H9 (cell line): ENCODE measurements at places on chromosomes 4 and X.
A peak's percentile ranks its signal among the peaks of the same experiment; 100 is the strongest.

- no peaks in the 10 kb centered on the region for H3K27me3 ChIP-seq
- H3K4me3 ChIP-seq, result no peak overlapping the region
- H3K27ac ChIP-seq, result no peak overlapping the region
- H3K36me3 ChIP-seq, result no peaks in the 10 kb centered on the region
These were observed 69.4 kb upstream of the AGA start for GRCh38 chr4:177511611-177512010.

GRCh38 chrX:34839451-34839850 lies 103.1 kb upstream of the FAM47B start:
- H3K27ac ChIP-seq, result no peak overlapping the region
- H3K4me3 ChIP-seq, result no peak overlapping the region
- DNase-seq, result no peak
- H3K4me1 ChIP-seq, result no peaks in the 10 kb centered on the region
- H3K36me3 ChIP-seq, result peaks cover 6% of the 10 kb centered on the region

GRCh38 chrX:127112726-127113125 lies 293.2 kb downstream of the PRR32 start:
- H3K4me3 ChIP-seq, result no peak overlapping the region
- H3K27me3 ChIP-seq, result no peaks in the 10 kb centered on the region
- no peaks in the 10 kb centered on the region for H3K4me1 ChIP-seq
- DNase-seq, result no peak
- peaks cover 11% of the 10 kb centered on the region for H3K36me3 ChIP-seq

DNA sequence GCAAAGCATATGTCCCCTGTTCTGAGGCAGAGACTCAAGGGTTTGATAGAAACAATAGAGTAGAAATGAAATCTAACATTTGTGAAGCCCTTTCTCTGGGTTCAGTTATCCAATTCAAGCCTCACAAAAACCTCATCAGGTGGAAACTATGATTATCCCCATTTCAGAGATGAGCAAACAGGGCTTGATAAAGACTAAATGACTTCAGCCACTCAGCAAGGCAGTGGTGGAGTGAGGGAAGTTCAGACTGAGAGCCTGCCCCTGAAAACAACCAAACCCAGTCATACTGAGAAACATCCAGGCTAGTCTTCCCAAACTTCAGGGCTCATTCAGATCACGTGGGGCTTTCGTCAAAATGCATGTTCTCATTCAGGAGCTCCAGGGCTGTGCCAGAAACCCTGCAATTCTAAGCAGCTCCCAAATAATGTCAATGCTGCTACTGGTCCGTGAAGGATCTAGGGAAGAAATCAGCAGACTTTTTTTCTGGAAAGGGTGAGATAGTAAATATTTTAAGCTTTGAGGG lies 109.6 kb upstream of the KIT start:
- H3K4me1 ChIP-seq, result peaks cover 6% of the 10 kb centered on the region; the same call in 1 of the 2 replicates
- no peaks in the 10 kb centered on the region for H3K36me3 ChIP-seq
- no peak overlapping the region; the same call in 2 of the 3 replicates for H3K4me3 ChIP-seq
- H3K27ac ChIP-seq, result no peak overlapping the region

GRCh38 chr4:126405369-126405982 lies 1090.7 kb downstream of the FAT4 start:
- DNase-seq, result peak; percentile 32
- H3K4me3 ChIP-seq, result no peak overlapping the region
- H3K36me3 ChIP-seq, result no peaks in the 10 kb centered on the region
- no peaks in the 10 kb centered on the region for H3K4me1 ChIP-seq
- no peaks in the 10 kb centered on the region for H3K27me3 ChIP-seq

- no peak overlapping the region for H3K4me3 ChIP-seq
- no peaks in the 10 kb centered on the region for H3K27me3 ChIP-seq
- no peaks in the 10 kb centered on the region for H3K4me1 ChIP-seq
- no peaks in the 10 kb centered on the region for H3K36me3 ChIP-seq
- peak; percentile 43 for DNase-seq
These were observed 135.0 kb upstream of the TENT5D start for GRCh38 chrX:80285131-80285773.

DNA sequence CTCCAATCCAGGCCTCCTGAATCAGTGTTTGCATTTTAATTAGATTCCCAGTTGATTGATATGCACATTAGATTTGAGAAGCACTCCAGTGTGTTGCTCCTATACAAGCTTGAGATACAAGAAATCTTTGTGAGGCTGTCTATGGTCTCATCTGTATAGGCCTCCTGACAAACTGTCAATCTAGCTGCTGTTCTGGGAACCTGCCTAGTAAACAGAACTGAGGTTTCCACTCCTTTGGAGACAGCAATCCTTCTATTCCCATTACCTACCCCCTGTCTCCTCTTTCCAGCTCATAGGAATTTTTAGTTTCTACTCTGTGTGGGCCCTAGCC lies 306.1 kb upstream of the EMCN start:
- H3K27ac ChIP-seq, result no peak overlapping the region
- no peak overlapping the region for H3K4me3 ChIP-seq
- no peaks in the 10 kb centered on the region for H3K36me3 ChIP-seq
- peaks cover 9% of the 10 kb centered on the region for H3K4me1 ChIP-seq
- DNase-seq, result no peak
- H3K27me3 ChIP-seq, result no peaks in the 10 kb centered on the region

- no peaks in the 10 kb centered on the region for H3K36me3 ChIP-seq
- 0 out of 2 replicates have a peak, but pooled peaks cover 8% of the 10 kb centered on the region for H3K4me1 ChIP-seq
- DNase-seq, result no peak
- H3K27ac ChIP-seq, result no peak overlapping the region
- no peaks in the 10 kb centered on the region; the same call in 1 of the 2 replicates for H3K27me3 ChIP-seq
- peak overlapping the region; percentile 89; the same call in 2 of the 3 replicates for H3K4me3 ChIP-seq
These were observed 877 bp downstream of the JAKMIP1 start for GRCh38 chr4:6199422-6199921.

DNA sequence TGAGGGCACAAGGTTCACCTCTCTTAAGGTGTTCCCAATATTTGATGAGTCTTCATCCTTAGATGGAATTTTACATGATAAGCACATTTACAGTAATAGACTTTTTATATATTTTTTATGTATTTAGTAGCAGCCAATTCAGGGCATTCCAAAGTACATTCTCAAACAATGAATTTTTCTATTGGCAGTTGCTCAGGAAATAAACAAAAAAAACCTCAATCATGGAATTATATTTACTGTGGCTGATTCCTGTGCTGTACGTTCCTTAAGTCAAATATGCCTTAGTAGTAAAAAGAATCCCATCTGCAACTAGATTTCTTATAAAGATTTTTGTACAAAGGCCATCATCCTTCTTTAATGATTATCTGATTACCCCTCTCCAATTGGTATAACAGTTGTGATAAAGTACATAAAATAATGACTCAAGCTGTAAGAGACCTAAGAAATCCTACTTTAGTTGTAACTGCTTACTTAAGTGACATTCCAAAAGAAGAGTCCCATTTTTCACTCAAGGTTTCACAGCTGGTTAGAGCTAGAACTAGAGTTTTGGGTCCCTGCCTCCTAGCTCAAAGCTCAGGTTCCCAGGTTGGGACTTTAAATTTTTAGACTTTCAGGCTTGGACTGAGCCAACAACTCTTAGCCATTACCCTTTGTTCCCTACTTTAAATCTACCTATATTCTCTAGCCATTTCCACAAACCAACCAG lies 152.7 kb downstream of the FHIP1A start:
- H3K4me3 ChIP-seq, result no peak overlapping the region
- no peak overlapping the region for H3K27ac ChIP-seq
- H3K27me3 ChIP-seq, result no peaks in the 10 kb centered on the region
- DNase-seq, result no peak

- H3K27me3 ChIP-seq, result peaks cover 7% of the 10 kb centered on the region; the same call in 1 of the 2 replicates
These were observed 2.3 kb downstream of the FRMPD3 start for GRCh38 chrX:107451731-107452130.

DNA sequence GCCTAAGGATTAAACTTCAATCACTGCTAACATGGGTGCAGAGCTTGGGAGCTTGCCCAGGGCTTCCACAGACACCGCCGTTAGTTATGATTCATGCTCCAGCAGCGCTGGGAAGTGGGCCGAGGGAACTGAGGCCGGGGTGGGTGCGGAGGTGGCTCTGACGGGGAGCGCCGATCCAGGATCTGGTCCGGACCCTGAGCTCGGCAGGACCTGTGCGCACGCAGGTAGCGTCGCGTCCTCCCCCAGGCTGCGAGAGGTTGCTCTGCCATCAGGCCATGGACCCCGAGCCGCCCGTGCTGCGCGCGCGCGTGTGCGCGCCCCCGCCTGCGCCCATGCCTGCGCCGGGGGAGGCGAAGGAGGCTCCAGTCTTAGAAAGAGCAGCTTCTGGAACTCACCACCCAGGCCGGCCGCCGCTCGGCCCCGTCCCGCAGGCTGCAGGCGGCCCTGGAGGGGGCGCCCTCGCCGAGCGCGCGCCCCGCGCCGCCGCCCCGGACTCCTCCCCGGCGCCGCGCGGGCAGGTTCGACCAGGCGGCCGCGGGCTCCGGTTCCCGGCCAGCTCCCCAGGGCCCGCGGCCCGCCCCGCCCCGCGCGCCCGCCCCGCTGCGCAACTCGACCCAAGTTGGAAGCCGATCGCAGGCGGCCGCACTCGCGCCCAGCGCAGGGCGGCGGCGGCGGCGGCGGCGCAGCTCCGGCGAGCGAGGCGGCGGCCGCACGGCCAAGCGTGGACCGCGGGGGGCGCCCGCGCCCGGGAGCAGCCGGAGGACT lies 732 bp upstream of the ADRA2C start:
- H3K4me3 ChIP-seq, result peak overlapping the region; percentile 51
- no peak overlapping the region for H3K27ac ChIP-seq
- DNase-seq, result peak; percentile 83
- peaks cover 2% of the 10 kb centered on the region; the same call in 2 of the 3 replicates for H3K36me3 ChIP-seq

DNA sequence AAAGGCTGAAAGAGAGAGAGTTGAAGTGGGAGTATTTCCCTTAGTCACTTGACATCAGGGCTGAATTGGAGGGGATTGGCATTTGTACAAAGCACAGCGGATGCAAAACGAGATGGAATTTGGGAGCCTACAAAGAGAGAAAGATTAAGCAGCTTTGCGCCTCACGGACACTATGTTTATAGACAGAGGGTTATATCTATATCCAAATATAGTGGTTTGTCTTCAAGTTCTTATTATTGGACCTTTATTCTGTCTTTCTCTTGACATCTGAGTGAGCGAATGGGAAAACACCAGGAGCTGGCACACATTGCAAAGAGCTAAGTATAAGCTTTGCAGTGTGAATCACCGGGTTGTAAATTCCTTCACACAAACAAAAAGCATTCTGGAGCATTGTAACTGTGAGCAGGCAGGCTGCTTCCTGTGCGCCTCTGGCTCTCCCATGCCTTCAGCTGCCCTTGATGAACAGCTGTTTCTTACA lies 500.2 kb downstream of the STIM2 start:
- H3K27me3 ChIP-seq, result no peaks in the 10 kb centered on the region
- no peak overlapping the region for H3K27ac ChIP-seq
- DNase-seq, result no peak
- no peaks in the 10 kb centered on the region for H3K36me3 ChIP-seq
- H3K4me1 ChIP-seq, result no peaks in the 10 kb centered on the region; the same call in 1 of the 2 replicates
- H3K4me3 ChIP-seq, result no peak overlapping the region

DNA sequence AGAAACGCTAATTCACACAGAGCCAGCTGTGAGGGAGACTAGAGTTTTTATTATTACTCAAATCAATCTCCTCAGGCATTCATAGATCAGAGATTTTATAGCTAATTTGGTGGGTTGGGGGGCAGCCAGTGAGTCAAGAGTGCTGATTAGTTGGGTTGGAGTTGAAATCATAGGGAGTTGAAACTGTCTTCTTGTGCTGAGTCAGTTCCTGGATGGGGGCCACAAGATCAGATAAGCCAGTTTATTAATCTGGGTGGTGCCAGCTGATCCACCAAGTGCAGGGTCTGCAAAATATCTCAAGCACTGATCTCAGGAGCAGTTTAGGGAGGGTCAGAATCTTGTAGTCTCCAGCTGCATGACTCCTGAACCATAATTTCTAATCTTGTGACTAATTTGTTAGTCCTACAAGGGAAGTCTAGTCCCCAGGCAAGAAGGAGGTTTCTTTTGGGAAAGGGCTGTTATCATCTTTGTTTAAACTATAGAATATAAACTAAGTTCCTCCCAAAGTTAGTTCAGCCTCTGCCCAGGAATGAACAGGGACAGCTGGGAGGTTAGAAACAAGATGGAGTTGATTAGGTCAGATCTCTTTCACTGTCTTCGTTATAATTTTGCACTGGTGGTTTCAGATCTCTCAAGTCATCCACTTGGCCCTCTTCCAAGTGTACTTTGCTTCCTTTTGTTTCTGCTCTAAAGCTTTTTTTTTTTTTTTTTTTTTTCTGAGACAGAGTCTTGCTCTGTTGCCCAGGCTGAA lies 5.4 kb upstream of the NAA11 start:
- H3K27me3 ChIP-seq, result no peaks in the 10 kb centered on the region
- H3K4me1 ChIP-seq, result peaks cover 3% of the 10 kb centered on the region; the same call in 1 of the 2 replicates
- no peak for DNase-seq

DNA sequence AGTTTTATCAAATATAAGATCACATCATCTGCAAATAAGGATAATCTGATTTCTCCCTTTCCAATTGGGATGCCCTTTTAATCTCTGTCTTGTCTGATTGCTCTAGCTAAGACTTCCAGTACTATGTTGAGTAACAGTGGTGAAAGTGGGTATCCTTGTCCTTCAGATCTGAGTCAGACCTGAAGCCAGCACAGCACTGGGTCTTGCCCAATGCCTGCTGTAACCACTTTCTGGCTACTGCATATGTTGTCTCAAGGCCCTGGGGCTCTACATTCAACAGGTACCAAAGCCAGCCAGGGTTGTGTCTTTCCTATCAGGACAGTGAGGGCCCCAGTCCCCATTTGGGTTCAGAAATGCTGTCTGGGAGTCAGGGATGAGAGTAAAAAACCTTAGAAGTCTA lies 90.3 kb downstream of the CYSLTR1 start:
- no peaks in the 10 kb centered on the region for H3K27me3 ChIP-seq
- H3K4me1 ChIP-seq, result no peaks in the 10 kb centered on the region
- no peak overlapping the region for H3K27ac ChIP-seq
- no peak for DNase-seq

- no peak overlapping the region for H3K4me3 ChIP-seq
- no peaks in the 10 kb centered on the region; the same call in 1 of the 2 replicates for H3K4me1 ChIP-seq
- H3K27ac ChIP-seq, result no peak overlapping the region
- H3K36me3 ChIP-seq, result no peaks in the 10 kb centered on the region; the same call in 1 of the 2 replicates
These were observed 49.4 kb downstream of the RPS6KA3 start for GRCh38 chrX:20217271-20217670.

- H3K4me3 ChIP-seq, result no peak overlapping the region
- H3K27ac ChIP-seq, result no peak overlapping the region
- no peaks in the 10 kb centered on the region for H3K27me3 ChIP-seq
- no peaks in the 10 kb centered on the region for H3K4me1 ChIP-seq
- no peaks in the 10 kb centered on the region for H3K36me3 ChIP-seq
- DNase-seq, result no peak
These were observed 126.6 kb upstream of the NDST3 start for GRCh38 chr4:117907646-117908045.
